ENCODE measurements at places on chromosomes 1 and 21.

DNA sequence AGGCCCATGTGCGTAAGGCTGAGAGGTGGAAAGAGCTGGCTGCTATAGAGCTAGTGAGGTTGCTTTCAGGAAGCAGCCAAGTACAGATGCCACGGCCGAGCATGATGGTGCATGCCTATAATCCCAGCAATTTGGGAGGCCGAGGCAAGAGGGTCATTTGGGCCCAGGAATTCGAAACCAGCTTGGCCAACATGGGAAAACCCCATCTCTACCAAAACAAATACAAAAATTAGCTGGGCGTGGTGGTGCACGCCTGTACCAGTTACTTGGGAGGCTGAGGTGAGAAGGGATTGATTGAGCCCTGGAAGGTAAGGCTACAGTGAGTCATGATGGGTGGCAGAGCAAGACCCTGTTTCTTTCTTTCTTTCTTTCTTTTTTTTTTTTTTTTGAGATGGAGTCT, 2.7 kb downstream of the CCDC24 start:
- no peak for DNase-seq

GRCh38 chr1:39113109-39113743, 87.1 kb downstream of the NDUFS5 start:
- no peak for DNase-seq

DNA sequence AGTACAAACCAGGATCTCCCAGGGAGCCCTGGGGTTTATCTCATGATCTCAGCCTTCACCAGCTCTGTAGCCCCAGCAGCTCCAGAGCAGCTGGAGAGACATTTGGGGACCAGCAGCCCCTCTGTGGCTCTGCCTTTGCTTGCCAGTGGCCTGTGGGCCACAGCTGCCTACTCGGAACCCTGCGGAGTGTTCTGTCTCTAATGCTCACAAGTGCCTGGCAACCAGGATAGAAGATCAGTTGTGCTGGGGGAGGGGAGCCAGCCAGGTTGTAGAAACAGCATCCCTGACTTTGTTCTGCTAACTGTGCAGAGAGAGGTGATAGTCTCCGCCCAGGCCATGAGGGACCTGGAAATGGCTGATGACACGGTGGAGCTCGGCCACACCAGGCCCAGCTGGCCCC, 50.9 kb upstream of the KCNJ15 start:
- DNase-seq = no peak

GRCh38 chr1:156295391-156295947, at the start of gene GLMP:
TSS of gene GLMP (minus strand) at chr1:156295679. CDS start at chr1:156295645, 34 bp downstream.
- no peak for DNase-seq

DNA sequence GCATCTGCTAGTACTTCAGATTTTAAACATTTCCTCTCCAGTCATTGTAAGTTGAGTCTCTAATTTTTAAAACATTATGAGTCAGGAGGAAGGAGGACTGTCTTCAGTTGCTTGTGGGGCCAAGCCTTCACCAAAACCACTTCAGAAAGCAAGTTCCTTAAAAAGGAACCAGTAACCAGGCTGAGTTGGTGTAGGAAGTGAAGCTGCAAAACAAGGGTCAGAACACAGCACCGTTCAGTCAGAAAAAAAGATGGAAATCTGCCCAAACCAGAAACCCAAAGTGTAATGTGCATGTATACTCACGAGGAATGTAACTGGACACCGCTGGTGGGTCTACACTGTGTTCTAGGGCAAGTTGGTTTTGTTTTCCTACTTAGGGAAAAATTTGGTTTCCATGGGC, 402.1 kb downstream of the SETD4 start:
- DNase-seq = peak; percentile 64

DNA sequence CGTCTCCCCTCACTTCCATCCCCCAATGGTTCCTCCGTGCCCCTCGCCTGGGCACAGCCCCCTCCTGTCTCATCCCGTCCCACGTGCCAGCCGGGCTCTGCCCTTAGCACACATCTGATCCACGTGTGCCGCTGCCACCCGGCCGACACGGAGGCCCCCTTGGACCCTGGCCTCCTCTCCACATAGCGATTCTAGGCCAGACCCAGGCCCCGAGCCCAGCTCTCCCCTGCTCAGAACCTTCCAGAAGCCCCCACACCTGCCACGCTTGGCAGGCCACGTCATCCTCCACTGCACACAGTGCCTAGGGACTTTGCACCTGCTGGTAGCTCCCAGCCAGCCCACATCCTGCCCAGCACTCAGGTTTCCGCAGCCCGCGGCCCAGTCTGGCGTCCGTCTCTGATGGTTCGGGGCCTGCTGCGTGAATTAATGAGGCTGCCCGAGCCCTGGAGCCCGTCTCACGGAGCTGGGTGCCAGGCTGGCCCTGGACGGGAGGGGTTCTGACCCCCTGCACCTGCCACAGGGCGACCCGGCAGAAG, 20.1 kb downstream of the PLCH2 start:
- no peak for DNase-seq

GRCh38 chr1:80054129-80054528, 1047.6 kb upstream of the ADGRL4 start:
- no peak for DNase-seq

- DNase-seq = no peak
Measured at GRCh38 chr1:218673170-218673569, 328.0 kb downstream of the TGFB2 start.

DNA sequence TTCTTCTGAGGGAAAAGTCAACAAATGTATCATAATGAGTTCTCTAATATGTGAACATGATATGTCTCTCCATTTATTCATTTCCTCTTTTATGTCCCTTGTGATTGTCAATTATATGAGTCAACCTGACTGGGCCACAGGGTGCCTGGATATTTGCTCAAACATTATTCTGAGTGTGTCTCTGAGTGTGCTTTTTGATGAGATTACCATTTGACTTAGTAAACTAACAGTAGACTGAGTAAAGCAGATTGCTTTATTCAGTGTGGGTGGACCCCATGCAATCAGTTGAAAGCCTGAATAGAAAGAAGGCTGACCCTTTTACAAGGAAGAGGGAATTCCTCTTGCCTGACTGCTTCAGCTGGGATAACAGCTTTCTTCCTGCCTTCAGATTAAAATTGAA, 142.6 kb downstream of the SLC35F3 start:
- DNase-seq = no peak

DNA sequence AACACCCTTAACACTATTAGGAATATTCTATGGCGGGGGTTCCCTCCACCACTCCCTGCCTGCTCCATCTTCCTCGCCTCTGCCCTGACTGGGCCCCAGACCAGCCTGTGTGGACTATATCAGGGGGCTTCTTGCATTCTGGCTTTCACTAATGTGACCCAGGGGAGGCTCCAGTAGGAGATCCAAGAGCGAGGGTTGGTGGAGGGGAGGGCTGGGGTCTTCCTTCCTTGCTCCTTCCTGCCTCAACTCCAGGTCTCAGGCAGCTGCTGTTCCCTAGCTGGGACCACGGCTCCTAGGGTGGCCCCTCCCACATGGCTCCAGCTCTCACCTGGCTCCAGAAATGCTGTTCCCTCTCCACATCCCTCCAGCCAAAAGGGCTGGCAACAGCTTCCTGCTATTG, 257.4 kb downstream of the MATN1 start:
- DNase-seq = no peak

- no peak for DNase-seq
Measured at GRCh38 chr1:67393240-67393639, 37.0 kb downstream of the SERBP1 start.

- no peak for DNase-seq
Measured at GRCh38 chr21:42563686-42564085, 50.0 kb downstream of the SLC37A1 start.

DNA sequence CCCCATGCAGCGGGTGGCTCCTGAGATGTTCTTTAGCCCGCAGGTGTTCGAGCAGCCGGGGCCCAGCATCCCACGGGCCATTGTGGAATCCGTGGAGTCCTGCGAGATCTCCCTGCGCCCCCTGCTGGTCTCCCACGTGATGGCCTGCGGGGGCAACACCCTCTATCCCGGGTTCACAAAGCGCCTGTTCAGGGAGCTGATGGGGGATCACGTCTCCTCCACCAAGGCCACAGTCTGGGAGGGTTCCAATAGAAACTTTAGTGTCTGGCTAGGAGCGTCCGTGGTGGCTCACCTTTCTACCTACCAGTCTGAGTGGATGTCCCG, 71.0 kb downstream of the ACTL8 start:
- DNase-seq = no peak

DNA sequence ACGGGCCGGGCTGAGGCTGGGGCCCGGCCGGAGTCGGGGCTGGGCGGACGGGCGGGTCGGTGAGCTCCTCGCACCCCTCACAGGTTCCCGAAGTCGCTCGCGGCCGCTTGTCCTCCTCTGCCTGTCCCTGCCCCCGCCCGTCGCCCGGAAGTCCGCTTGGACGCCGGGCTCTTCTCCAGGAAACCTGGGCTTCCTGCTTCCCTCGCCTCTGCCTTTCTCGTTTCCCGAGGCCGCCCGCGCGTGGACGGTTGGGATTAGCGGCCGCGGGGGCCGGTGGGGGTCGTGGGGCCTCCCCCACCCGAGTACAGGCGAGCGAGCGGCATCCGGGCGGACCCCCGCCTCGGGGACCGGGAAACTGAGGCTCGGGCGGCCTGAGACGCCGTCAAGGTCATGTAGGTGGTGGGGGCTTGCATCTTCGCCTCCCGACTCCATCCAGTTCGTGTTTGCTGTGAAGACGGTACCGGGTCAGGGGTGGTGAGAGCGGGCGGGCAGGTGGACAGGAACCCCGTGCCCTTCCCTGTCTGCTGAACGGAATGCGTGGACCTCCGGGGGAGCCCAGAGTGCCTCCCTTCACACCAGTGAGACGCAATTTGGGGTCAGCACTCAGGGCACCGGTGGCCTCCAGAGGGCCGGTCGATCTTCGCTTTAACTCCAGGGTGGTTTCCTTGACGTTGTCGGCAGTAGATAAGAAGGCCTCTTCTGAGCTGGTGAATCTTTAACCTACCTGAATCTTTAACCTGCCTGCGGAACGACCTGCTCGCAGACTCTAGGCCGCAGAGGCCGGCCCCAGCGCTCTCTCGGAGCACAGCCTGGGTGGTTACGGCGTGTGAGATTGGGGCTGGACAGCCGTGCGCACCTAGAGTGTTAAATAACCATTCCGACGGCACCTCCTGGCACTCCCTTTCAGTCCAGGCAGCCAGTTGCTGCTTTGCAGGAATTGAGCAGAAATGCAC, 686 bp downstream of the ARF1 start:
- DNase-seq = no peak

DNA sequence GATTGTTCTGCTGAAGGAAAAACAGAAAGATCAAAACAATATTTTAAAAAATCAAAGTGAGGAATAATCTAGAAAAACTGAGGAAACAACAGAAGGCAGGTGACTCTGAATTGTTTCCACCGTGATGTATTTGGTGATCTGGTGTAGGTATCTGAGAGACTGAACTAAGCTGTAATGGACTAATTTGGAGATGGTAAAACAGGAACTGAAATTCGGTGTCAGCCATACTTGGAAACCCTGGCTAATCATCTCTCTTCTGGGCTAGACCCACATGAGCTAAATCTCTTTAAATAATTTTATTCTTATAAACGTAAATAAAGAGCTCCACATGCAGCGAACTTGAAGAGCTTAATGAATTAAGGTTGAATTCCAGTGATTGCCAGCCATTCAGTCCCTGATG, 1226.1 kb downstream of the NCAM2 start:
- DNase-seq = no peak

GRCh38 chr1:156623946-156624813, 5.0 kb downstream of the HAPLN2 start:
- DNase-seq = no peak

- DNase-seq = no peak
Measured at GRCh38 chr1:50853325-50853724, 106.7 kb downstream of the FAF1 start.

DNA sequence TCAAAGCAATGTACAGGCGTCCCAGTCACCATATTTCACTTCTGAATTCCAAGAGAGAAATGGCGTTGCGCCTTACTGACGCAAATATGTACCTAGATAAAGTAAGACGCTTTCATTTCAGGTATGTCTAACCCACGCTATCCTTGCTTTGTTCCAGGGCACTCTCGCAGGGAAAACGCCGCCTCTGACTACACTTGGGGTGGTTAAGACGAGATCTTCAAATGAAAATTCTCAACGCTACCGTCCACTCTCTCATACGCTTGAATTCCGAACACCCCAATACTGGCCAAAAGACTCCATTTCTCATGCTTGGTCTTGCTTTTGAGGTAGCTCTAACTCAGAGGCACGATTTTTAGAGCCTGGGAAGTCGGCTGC, 736 bp upstream of the ZMPSTE24 start:
- no peak for DNase-seq

DNA sequence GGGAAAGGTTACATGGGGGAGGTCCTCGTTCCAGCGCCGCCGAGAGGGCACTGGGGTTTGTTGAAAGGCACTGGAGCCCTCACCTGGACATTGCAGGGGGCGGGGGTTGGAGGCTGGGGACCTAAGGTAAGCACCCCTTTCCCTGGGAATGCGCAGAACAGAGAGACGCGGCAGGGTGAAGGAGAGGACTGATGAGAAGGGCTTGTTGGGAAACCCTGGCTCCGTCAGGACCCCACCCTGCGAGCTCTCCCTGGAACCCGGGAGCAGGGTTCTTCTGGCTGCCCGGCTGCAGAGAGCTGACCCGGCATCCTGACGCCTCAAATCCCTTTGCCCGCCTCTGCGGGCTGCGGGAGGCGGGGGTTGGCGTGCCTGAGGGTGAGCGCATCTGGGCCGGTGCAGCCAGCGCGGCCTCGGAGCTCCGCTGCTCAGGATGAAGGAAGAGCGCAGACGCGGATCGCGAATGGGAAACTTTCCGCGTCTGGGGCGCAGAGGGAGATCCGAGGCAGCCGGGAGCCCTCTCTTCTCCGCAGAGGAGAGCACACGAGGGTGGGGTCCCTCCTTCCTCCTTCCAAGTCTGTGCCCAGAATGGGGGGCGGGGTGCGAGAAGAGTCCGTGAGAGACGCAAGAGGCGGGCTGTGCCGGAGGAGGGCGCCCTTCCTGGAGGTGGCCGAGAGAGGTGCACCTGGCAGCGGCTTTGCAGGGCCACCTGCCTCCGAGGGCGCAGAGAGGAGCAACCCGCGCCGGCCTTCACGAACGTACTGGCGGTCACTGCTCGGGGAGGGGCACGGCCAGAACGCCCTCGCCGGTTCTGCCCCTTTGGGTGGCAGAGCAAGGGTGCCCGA, 2.4 kb downstream of the IGSF21 start:
- no peak for DNase-seq

- DNase-seq = no peak
Measured at GRCh38 chr1:9249534-9250410, 15.2 kb downstream of the H6PD start.

DNA sequence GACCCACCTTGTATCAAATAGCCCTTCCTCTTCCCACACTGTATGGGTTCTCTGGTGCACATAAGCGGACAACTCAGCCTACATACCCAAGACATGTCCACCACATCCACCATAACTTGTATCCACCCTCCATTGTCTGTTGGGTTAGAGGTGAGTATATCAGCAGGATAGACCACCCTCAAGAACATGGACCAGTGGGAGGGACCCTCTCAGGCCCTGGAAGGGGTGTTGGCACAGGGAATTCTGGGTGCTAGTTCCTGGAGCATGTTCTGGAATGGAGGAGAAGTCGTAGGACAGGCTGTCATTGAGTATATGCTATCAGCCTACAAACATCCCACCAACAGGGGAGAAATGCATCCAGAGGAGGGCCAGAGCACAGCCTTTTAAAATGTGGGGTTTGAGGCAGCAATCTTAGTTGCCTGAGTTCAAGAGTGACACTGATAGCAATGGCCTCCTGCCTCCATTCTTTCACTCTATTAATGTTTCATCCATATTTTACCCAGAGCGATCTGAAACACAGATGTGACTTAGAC, 7.5 kb downstream of the CD55 start:
- no peak for DNase-seq

GRCh38 chr1:27601771-27602461, 2.0 kb downstream of the AHDC1 start:
- no peak for DNase-seq

Data from SIG-M5 (cell line).